ENCODE measurements at places on chromosomes 4 and X.

- no peak for DNase-seq
Observed at GRCh38 chrX:46258356-46258755, 286.9 kb downstream of the ZNF674 start.

DNA sequence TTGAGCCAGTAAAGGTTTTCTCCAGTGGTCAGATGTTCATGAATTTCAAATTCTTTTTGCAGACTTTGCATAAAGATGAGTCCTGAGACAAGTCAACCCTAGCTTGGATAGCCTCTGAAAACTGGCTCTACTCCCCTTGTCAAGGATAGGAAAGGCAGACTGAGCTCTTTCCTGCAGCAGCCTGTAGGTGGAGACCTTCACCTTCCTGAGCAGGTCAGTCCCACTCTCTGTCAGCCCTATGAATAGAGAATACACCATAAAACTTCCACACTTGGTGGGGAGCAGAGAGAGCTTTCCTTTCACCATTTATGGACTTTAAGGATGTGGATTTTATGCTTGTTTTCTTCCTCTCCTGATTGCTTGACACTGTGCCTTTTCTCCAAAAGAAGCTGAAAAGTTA is 41.9 kb downstream of the PCDH19 start:
- DNase-seq, result no peak

DNA sequence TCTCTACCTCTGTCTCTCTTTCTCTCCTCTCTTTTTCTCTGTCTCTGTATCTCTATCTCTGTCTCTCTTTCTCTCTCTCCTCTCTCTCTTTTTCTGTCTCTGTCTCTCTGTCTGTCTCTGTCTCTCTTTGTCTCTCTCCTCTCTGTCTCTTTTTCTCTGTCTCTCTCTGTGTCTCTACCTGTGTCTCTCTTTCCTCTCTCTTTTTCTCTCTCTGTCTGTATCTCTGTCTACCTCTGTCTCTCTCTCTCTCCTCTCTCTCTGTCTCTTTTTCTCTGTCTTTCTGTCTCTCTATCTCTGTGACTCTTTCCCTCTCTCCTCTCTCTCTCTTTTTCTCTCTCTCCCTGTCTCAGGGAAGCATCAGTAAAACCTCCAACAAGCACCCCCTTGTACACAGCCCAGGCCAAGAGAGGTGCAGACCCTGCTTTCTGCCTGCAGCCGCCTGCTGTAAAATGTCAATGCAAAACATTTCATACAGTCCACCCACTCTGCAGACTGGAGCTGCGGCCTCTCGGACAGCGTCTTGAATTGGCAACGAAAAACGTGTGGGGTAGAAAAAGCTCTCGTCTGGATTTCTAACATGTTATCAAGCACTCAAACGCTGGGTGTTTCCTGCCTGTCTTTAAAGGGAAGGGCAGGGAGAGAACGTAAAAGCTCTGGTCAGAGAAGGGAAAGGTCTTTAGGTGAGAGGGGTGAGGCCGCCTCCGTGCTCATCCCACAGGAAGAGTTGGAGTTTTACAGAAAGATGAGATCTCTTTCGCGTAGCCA is 3.7 kb upstream of the SHOX start:
- no peak for DNase-seq

DNA sequence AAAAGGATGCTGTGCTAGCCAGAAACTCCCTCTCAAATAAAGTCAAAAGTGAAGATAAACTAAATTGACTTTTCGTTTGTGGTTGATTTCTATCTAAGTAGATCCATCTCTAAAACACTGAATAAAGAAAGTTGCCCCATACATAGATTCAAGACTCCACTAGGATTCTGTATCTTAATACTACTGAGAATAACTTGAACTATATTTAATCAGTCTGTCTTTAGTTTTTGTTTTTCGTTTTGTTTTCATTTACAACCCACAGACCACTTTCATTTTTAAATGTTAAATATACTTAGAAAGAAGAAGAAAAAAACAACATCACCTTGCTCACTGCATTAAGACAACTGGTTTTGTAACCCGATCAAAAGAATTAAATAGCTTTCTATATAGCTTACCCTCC is 655.0 kb downstream of the RPA4 start:
- DNase-seq, result no peak

DNA sequence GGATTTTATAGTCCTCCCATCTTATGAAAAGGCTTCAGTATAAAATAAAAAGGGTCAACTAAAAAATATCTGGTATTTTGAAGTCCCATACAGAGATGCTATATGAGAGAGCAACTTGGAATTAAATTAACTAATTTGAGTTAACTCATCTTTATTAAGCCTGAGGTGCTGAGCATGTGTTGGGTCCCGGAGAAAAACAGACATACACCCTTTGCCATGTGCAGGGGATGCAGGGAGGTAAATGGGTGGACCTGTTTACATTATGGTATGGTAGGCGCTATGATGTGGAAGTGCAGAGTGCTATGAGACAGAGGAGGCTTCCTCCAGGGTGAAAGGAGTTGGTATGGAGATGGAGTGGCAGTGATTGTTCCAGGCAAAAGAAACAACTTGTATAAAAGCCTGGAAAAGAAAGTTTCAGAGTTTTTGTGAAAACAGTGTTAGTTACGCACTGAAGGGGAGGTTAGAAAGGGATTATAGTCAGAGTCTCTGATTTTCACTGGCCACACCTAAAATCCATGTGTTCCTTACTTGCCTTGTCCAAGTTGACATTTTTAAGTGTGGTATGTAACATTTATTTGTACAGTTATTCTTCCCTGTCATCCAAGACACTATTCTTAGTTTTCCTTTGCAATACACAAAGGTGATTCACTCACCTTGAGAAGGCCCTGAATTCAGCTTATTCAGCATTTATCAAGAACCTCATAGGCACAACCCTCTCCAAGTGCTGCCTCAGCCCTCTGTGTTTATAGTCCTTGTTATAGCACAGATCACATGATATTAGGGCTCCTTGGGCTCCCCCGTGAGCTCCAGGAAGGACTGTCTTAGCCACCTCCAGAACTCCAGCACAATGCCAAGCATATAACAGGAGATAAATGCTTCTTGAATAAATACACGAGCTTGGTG is 152.0 kb downstream of the RASL11B start:
- DNase-seq, result no peak

- DNase-seq, result no peak
Observed at GRCh38 chr4:25536564-25537320, 118.9 kb upstream of the SLC34A2 start.

DNA sequence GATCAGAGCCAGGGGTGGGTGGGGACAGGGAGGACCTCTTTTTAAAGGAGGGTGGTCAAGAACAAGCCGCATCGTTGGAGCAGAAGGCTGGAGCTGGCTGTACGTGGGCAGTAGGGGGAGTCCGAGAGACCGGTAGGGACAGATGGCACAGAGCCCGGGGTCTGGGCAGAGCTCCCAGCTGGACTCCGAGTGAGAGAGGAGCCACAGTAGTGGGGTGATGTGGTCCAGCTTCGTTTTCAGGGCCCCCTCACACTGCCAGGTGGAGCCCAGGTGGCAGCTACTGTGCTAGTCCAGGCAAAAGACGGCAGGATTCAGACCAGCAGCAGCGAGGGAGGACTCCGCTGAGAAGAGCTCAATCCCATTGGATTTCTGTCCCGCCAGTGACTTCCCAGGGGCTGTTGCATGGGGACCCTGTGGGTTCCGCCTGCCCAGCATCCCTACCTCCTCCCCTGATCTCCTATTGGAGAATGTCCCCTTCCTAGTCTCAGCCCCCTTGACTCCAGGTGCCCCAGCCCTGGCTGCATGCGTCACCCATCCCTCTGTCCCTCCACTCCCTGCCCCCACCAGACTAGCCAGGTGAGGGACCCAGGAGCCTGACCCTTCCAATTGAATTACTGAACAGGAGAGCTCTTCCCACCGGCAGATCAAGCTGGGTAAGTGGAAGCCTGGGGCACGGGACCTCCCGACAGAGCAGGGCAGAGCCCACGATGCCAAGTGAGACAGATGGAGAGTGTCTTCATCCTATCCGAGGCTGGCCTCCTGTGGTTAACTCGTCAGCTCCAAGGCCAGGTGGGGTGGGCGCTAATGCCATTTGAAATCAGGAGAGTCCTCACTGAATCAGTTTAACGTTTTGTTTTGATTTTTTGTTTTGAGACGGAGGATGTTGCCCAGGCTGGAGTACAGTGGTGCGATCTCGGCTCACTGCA is 2.9 kb downstream of the ARHGAP4 start:
- no peak for DNase-seq

- DNase-seq, result no peak
Observed at GRCh38 chrX:17828171-17828570, 32.9 kb downstream of the RAI2 start.

DNA sequence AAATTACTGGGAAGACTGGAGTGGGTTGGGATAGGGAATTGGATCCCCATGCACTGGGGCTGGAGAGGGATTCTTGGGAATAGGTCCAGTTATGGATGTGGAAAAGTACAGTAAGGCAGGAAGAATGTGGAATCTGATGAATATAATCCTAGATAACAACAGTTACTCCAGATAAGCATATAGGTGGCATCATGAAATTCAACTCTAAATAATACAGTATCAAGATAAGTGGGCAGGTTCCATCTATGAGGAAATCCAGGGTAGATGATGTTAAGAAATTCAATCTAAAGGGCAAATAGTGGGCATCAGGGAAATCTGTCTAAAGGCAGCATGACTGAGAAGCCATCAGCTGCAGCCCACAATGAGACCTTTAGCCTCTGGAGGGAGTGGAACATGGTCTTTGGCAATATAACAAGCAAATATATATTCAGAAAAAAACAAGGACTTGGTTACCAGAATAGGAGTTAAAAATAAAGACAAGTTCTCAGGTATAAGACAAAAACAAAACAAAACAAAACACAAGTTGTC is 1.2 kb downstream of the DTHD1 start:
- no peak for DNase-seq

GRCh38 chrX:130347321-130347720 is 7.6 kb downstream of the SLC25A14 start:
- no peak for DNase-seq

- no peak for DNase-seq
Observed at GRCh38 chr4:173243321-173243720, 74.7 kb downstream of the GALNT7 start.

- no peak for DNase-seq
Observed at GRCh38 chr4:30755346-30755745, 35.2 kb downstream of the PCDH7 start.

GRCh38 chrX:131617182-131617581 is 73.3 kb downstream of the OR13H1 start:
- no peak for DNase-seq

GRCh38 chrX:11407331-11408108 is 114.3 kb downstream of the AMELX start:
- no peak for DNase-seq

DNA sequence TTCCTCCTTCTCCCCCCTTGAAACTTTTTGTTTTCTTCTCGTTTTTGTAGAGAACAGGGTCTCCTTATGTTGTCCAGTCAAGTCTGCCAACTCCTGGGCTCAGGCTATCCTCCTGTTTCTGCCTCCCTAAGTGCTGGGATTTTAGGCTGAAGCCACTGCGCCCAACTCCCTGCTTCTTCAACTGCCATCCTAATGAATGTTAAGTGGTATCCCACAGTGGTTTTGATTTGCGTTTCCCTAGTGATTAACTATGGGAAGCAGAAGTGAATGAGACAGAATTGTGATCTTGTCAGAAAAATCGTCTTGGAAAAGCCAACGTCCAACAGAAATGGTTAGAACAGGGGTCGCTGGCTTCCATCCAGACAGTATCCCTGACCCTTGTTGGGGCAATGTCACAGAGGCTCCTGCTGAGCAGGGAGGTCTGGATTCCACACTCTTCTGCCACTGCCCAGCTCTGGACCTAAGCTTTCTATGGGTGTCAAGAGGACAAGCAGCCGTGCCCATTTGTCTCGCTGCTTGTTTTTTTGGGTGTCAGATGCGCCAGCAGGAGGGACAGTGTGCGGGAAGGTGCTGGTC is 869 bp upstream of the ADD1 start:
- DNase-seq, result no peak

DNA sequence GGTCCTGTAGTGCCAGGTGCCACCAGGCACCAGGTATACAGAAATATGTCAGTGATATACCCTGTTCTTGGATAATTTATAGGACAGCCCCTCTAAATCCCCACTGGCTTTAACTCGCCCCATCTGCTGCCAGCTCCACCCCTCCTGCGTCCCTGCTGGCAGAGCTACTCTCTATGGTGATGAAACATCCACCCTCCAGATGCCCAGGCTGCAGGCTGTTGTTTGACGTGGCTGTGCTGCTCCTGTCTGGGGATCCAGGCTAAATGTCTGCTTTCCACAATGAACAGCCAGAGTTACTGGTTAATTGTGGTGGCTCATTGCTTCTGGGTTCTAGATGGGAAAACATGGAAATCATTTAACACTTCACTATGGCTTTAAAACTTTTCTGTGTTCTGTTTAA is 12.9 kb downstream of the NHSL2 start:
- DNase-seq, result no peak

DNA sequence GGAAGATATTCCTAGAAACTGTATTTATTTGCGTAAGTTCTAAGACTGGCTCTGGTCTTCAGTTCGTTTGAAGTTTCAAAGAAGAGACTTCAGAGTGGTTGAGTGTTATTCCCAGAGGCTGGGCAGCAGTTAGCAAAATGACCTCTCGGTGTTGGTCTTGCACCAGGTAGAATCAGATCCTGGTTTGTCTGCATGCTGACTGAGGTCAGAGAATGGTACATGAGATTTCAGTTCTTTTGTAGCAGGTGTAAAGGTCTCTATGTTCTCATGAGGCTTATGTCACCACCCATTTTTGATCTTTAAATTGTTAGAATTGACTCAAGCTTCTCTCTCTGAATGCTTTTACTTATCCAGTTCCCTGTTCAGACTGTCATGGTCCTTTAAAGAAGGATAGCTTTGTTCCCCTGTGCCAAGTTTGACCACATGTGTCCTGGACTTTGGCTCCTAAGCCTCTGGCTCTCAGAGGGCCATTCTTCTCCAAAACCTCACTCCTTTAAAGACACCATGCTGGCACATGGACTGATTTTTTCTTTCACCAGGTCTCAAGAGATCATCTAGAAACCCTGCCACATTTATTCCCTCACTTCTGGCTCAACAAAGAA is 355.8 kb upstream of the BOD1L1 start:
- no peak for DNase-seq

GRCh38 chrX:71252221-71252620 is 1.7 kb downstream of the ZMYM3 start:
- DNase-seq, result no peak

GRCh38 chrX:122788216-122788615 is 395.9 kb upstream of the GRIA3 start:
- DNase-seq, result no peak

DNA sequence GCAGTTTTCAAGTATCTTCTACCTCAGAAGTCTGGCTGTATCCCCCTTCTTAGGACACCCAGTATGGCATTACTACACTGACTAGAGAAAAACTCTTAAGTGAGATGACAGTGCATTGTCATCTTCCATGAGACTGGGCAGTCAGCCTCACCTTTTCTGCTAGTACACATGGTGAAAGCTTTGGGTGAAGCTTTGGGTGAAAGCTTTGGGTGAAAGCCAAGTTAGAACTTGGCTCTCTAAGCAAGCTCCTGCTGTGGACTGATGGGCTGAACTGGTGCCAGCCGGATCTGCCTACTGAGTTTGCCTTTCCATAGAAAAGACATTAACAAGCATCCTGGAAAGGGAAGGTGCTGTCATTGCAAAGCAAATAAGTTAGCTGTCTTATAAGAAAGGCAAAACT is 8.8 kb downstream of the EPHA5 start:
- no peak for DNase-seq

- DNase-seq, result no peak
Observed at GRCh38 chrX:56729152-56729850, at the start of gene NBDY. Gene NBDY (plus strand): TSS chrX:56729243. CDS start chrX:56729354, 111 bp downstream.

- no peak for DNase-seq
Observed at GRCh38 chr4:1756893-1757779, 35.8 kb downstream of the TACC3 start.

GRCh38 chr4:105182211-105182610 is 35.5 kb downstream of the TET2 start:
- no peak for DNase-seq

GRCh38 chr4:149264093-149264733 is 551.4 kb downstream of the IQCM start:
- no peak for DNase-seq

GRCh38 chr4:84905646-84906045 is 60.8 kb downstream of the WDFY3 start:
- no peak for DNase-seq
